ENCODE measurements at places on chromosomes 3 and 15.

DNA sequence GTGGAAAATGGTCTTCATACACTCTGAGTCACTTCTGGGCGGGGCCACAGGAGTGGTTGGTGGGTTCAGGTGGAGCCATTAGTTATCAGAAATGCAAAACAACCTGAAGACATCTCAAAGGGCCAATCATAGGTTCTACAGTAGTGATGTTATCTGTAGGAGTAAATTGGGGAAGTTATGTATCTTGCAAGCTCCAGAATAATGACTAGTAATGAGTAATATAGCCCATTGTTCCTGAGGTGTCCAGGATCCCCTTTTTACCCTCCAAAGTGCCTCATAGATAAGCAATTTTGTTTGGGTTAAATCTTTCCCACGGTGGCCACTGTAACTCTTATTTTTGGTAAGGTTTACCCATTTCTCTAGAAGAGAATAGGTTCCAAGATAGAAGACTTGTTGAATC is 91.7 kb downstream of the PIK3R4 start:
- DNase-seq = no peak

GRCh38 chr3:12025584-12025983 is 21.4 kb downstream of the SYN2 start:
- DNase-seq = no peak

DNA sequence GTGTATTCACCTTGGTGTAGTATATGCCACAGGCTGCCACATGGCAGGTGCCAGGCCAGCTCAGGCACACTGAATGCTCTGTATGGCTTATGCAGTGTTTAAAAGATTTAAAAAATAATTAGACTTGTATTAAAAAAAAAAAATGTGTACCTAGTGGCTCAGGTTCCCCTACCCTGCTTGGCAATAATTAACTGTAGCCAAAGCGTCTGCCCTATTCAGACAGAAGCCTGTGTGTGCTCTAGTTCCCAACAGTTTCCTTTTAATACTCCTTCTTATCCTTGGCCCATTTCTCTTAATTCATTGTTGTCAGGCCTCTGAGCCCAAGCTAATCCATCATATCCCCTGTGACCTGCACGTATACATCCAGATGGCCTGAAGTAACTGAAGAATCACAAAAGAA is 752.2 kb upstream of the CFAP20DC start:
- no peak for DNase-seq

DNA sequence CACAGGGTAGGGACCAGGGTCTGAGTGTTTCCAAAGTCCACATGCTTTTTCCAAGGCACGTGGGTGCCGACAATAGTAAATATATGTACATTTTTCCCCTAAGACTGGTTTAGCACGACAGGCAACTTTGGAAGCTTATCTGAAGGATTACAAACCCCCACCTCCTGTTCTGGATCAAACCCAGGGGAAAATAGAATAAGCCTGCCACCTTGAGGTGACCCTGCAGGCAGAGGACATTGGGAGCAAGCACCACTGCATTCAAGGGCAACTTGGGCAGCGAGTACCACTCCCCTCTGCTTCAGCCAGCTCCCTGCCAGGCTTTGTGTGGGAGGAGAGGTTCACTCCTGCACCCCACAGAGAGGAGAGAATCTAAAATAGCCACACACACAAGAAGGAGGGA is 44.8 kb downstream of the KBTBD12 start:
- no peak for DNase-seq

GRCh38 chr3:127865941-127866340 is 43.6 kb upstream of the MGLL start:
- no peak for DNase-seq
